ENCODE measurements at places on chromosomes 4 and X.
A peak's percentile ranks its signal among the peaks of the same experiment; 100 is the strongest.

- DNase-seq, result no peak
Observed at GRCh38 chr4:11543706-11544105, 115.0 kb upstream of the HS3ST1 start.

GRCh38 chr4:116343809-116344208 is 741.6 kb downstream of the TRAM1L1 start:
- DNase-seq, result no peak

DNA sequence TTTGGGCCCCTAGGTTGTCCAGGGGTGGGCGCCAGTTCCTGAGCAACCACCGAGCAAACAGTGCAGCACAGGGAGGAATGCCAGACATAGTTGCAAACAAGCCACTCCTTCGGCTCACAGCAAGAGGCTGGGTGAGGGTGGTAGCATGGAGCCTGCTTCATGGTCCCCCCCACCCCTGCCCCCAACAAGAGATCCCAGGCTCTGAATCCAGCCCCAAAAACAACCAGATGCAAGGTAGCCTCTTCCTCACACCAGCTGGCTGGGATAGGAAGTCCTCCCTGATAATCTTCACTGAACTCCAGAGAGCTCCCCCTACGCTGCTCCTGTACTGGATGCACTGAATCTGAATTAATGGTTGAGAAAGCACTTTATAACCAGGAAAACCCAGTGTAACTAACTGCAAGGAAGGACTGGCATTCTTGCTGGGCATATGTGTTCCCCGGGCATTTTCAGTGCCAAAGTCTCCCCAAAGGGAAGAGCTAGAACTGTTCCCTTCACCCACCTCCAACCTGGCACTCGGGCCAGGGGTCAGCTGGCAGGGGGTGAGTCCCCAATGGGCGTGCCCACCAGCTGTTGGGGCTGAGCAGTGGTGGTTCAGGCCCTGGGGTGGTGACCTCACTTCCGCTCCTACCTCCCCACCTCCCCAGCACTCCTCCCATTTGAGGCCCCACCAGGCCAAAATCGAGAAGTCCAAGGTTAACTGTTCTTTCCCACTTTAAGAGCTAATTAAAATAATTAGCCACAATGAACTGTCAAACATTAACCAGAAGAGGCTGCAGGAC is 1.5 kb downstream of the ELF4 start:
- DNase-seq, result no peak

DNA sequence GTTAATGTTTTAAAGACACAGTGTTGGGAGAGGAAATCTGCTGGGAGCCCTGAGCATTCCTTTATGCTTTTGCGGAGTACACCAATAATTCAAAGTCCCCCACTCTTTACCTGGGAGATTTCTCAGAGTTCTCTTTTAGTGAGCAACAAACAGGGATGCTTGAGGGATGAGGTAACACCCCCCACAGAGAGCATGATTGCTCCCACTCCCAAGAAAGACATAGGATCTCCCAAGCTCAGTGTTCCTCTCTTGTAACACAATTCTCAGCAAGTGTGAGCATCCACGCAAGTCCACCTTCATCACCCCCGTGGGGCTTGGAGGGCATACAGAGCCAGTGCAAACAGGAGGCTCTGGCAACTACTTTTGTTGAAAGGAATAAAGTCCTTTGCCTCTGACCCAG is 36.1 kb downstream of the GSPT2 start:
- DNase-seq, result no peak

GRCh38 chr4:24190761-24191695 is 301.2 kb upstream of the PPARGC1A start:
- no peak for DNase-seq

DNA sequence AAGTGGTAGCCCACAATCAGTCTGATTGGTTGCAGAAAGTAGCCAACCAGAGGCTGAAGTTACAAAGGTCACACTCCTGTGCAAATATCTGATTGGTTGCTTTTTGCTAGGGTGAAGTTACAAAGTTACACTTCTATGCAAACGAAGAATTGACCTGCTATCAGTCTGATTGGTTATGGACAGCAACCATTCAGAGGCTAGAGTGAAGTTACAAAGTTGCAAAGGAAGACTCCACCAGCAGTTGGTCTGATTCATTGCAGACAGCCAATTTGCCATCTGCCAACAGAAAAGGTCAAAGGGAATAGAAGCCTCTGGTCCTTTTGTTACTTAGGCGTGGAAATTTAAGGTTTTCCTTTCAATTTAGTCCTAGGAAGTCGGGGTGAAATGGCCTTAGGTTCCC is 377.7 kb downstream of the PRDM5 start:
- DNase-seq, result no peak

GRCh38 chr4:69909195-69909594 is 21.7 kb upstream of the CSN1S1 start:
- DNase-seq, result no peak

GRCh38 chr4:179292468-179292867 is 1850.2 kb upstream of the AGA start:
- DNase-seq, result no peak

DNA sequence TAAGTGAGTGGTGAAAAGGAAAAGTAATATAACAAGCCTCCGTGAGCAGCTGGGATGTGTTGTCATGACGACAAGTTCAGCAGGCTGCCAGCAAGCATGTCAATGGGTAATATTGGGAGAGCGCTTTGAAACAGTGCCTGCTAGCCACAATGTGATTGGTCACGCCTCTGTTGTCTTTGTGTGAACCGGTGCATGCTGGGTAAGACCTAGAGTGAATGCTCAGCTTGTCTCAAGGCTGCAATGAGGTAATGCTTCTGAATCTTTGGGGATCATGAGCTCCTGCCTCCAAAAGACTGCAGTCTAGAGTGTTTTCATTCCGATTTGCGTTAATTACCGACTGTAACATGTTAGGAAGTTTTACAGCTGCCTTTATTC is 54.9 kb downstream of the STOX2 start:
- DNase-seq, result peak; percentile 76

GRCh38 chr4:27360131-27360530 is 499.5 kb downstream of the STIM2 start:
- DNase-seq, result no peak

DNA sequence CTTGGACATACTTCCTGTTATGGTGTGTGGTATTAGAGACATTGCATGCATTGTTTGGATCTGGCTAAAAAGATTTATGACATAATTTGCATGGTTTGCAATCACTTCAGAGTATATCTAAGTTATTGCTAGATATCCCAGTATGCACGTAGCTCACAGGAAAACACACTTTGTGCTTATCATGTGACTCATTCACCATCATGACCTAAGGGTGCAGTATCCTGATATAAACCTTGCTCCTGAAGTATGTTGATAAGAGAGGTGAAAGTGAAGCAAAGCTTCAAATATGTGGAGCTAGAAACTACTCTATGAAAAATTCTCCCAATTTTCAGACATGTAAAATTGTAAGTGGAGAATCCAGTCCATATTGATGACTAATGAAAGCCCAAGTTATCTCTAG is 46.9 kb upstream of the GRXCR1 start:
- DNase-seq, result no peak

- DNase-seq, result no peak
Observed at GRCh38 chr4:85370400-85371032, 104.4 kb upstream of the ARHGAP24 start.

GRCh38 chrX:24732766-24733500 is 39.2 kb downstream of the POLA1 start:
- no peak for DNase-seq

GRCh38 chr4:23957465-23957864 is 67.6 kb upstream of the PPARGC1A start:
- no peak for DNase-seq

DNA sequence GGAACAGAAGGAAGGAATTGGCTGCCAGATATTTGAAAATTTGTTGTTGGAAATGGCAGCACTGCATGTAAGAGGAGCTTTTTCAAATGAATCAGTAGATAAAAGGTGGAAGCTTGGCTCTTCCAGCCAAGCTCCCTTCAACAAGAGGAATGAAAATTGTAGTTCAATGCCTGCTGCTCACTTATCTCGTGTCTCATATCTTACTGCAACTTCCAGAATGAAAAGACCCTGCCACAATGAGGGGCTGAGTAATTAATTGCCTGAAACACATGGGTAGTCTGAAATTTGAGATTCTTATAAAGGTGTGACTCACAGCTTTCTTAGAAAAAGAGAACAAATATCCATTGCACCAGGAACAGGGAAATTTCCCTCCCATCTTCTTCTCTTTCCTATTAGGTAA is 53.0 kb downstream of the HAND2 start:
- no peak for DNase-seq

GRCh38 chr4:172055498-172055897 is 242.3 kb downstream of the GALNTL6 start:
- no peak for DNase-seq

DNA sequence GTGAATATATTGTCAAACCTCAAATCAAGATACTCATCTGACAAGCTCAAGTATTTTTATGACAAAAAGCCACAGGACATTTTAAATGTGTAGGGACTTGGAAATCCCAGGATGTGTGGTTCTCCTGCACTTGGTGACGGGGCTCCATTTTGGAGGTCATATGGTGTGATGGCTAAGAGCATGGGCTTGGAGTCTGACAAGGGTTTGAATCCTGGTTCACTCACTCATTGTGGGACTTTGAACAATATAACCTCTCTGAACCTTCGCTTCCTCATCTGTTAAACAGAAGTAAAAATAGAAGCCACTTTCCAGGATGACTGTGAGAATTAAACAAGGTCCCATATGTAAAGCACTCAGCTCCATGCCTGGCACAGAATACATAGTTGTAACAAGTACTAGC is 99.6 kb downstream of the SMIM20 start:
- DNase-seq, result no peak

GRCh38 chr4:118941149-118941548 is 52.5 kb downstream of the SYNPO2 start:
- no peak for DNase-seq

- no peak for DNase-seq
Observed at GRCh38 chrX:100328351-100328750, 81.7 kb downstream of the PCDH19 start.

DNA sequence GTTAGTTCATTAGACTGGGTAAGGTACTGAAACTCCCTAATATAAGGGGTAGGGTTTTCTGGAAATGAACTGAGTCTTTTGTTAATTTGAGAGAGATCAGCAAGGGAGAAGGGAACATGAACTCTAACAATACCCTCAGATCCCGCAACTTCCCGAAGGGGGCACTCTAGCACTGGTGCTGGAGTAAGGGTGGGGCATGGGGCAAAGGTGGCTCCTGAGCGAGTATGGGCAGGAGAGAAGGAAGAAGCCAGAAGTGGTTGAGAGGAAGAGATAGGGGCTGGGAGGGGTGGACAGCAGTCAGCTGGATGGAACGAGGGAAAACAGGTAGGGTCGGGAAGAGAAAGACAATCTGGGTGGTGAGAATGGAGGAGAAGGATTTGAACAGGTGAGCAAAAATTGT is 183.2 kb upstream of the MAGEE2 start:
- no peak for DNase-seq

DNA sequence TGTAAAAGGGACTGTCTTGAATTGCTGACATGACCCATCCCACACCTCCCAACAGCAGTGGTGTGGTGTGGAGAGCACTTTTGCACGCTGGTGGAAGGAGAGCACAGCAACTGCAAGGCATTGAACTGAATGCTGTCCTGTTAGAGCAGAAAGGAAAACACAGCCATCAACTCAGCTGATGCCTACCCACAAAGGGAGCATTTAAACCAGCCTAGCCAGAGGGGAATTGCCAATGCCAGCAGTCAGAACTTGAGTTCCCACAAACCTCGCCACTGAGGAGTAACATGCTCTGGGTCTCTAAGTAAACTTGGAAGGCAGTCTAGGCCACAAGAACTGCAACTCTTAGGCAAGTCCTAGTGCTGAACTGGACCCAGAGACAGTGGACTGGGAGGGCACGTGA is 31.9 kb downstream of the MAGED4 start:
- DNase-seq, result no peak

DNA sequence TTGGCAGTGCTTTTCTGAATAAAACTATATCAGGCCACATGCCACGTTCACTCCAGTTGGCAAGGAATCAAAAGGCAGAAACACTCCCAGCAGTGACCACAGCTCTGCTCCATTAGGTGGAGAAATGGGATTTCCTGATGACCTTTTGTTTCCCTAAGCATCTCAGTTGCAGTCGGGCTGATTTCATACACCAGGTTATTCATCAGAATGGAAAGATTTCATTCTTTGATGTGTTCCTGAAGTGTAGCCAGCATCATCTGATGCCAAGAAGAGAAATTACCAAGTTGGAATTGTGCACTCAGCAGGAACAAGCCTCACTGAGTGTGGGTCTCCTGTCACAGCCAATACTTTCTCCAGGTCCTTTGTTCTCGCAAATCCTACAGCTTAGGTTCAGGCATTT is 193.7 kb downstream of the SPATA18 start:
- no peak for DNase-seq

DNA sequence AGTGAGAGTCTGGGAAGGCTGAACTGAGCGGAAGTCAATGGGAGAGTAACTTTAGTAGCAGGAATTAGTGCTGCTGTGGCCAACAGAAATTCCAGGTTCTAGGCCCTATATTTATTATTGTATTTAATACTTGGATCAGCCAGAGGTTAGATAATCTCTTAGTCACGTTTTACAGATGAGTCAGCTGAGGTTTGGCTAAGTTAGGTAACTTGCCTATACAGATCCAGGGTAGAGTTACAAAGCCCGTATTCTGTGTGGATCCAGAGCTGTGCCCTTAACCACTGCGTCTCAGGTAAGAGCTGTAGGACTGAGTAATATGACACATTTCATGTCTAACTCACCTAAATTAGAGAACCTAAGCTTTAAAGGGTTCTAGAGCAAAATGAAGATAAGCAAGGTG is 20.5 kb downstream of the PSMD10 start:
- no peak for DNase-seq

GRCh38 chrX:73401591-73402266 is 45.1 kb upstream of the CDX4 start:
- DNase-seq, result no peak

GRCh38 chr4:67162690-67163089 is 382.6 kb downstream of the CENPC start:
- DNase-seq, result no peak

GRCh38 chr4:38173935-38174518 is 213.8 kb downstream of the PTTG2 start:
- no peak for DNase-seq

GRCh38 chr4:83657336-83657735 is 121.4 kb downstream of the GPAT3 start:
- DNase-seq, result no peak

- no peak for DNase-seq
Observed at GRCh38 chr4:88659055-88659889, 38.4 kb downstream of the NAP1L5 start.

- no peak for DNase-seq
Observed at GRCh38 chr4:18568600-18568999, 547.0 kb upstream of the LCORL start.

- DNase-seq, result no peak
Observed at GRCh38 chrX:103212749-103213457, 2.0 kb upstream of the BEX4 start.

GRCh38 chr4:76233529-76233928 is 18.0 kb upstream of the FAM47E start:
- DNase-seq, result no peak

GRCh38 chrX:100368167-100368566 is 41.9 kb downstream of the PCDH19 start:
- no peak for DNase-seq

DNA sequence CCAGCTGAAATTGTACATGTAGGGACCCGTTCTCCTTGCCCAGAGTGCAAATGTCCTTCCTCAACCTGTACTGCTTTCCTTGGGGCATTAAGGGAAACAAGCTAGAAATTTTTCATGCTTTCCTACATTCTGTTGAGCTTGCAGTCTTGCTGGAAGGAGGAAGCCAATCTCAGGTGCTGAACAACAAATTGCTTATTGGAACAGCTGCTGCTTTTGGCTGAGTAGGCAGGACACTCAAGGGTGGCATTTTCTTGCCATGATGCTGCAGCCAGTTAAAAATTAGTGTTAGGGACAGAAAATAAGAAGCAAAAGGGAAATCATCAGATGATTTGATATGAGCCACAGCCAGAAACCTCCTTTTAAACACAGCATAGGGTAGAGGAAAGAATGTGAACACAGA is 223.7 kb downstream of the QDPR start:
- no peak for DNase-seq

Data from C1 segment of cervical spinal cord (tissue), 14 donors.